Stimulated activated CD8-positive, alpha-beta memory T cell treated with anti-CD3 and anti-CD28 coated beads, Interleukin-4, amount 100 ng/mL, for 48 hours (primary cell): ENCODE measurements at places on chromosomes 6 and 20.

DNA sequence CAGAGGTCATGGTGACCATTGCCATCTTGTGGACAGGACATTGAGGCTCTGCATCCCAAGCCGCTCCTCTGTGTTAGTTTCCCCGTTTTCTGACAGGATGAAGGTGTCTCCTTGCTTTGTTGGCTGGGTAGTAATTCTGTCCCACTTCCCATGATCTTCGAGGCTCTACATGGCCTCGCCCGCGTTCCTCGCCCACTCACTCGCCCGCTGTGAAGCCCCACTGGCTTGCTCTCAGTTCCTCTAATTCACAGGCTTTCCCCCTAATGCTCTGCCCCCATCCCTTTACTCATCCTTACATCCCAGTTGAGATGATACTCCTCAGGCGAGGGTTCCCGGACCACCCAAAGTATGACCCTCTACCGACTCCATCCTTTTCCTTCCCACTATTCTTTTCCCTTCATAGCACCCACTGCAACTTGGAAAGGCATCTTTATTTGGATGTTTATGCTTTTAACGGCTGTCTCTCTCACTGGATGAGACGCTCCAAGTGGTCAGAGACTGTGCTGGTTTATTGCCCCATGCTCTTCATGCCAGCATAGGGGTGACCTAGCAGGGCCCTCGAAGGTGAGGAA lies 511 bp upstream of the SLC35B2 start:
- no peak for DNase-seq

- DNase-seq, result no peak
Observed at GRCh38 chr6:135475292-135475886, 22.2 kb downstream of the AHI1 start.

- no peak for DNase-seq
Observed at GRCh38 chr20:4568361-4568959, 153.2 kb upstream of the PRND start.

DNA sequence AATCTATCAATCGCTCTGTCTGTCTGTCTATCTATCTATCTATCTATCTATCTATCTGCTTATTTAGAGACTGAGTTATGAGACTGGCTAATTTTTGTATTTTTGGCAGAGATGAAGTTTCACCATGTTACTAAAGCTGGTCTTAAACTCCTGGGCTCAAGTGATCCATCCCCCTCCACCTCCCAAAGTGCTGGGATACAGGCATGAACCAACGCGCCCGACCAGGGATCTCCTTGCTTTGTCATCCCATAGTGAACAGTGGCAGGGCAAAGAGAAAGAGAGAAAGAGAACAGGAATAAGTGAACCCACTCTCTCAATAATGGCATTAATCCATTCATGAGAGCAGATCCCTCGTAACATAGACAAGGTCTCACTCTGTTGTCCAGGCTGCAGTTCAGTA lies 66.4 kb upstream of the DSP start:
- DNase-seq, result no peak

- no peak for DNase-seq
Observed at GRCh38 chr6:74277777-74278186, 581.8 kb downstream of the CD109 start.

GRCh38 chr6:79613912-79614311 lies 17.2 kb upstream of the SH3BGRL2 start:
- DNase-seq, result no peak

GRCh38 chr6:113623129-113623528 lies 234.0 kb upstream of the MARCKS start:
- no peak for DNase-seq

- no peak for DNase-seq
Observed at GRCh38 chr6:12359036-12359435, 68.9 kb downstream of the EDN1 start.

DNA sequence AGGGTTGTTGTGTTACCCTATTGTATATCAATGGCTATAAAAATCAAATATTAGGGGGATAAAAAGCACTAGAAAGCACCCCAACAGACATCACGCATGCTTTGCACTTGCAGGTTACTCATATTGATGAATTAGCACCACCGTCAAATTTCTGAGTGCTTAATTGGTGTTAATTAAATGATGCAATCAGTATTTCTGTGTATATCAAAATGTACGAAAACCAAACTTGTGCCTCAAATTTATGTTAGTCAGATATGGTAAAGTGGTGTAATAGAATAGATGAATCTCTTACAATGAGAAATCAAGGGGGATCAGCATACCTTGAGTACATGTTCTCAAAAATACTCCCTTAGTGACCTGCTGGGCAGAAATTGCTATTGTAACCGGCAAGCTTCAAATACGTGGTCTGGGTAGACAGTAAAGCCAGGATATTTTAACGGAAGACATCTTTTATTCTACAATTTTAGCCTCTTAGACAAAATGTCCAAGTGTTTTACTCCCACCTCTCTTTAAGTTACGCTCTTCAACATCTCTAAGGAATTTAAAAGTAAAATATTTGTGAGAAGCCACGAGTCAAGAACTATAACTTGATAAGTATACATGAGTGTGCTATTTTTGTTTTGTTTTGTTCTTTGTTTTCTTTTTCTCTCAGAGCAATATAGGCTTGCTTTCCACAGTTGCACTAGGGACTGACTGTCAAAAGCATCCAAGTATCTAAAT lies 166.0 kb downstream of the QKI start:
- no peak for DNase-seq

GRCh38 chr6:128803911-128804310 lies 79.0 kb upstream of the LAMA2 start:
- no peak for DNase-seq
